ENCODE measurements at places on chromosomes 5 and 9. TPM values are rescaled to one million over a fixed set of nuclear protein-coding genes. Genes with fewer than 3 reads are reported as not detected.

Gene REXO4
- total RNA-seq: 21.6 TPM

Gene PCDHB9
- 4.6 TPM for total RNA-seq

Gene NEUROG1
- not detected for total RNA-seq

Gene SHC3
- 2.9 TPM for total RNA-seq

Gene SLC6A3
- not detected for total RNA-seq

Gene DDX46
- 32.3 TPM for total RNA-seq

Gene TMEM215
- 18.6 TPM for total RNA-seq

Gene TICAM2
- total RNA-seq: 2.1 TPM

Gene ELP1
- 21.8 TPM for total RNA-seq

Gene SMC5
- total RNA-seq: 49.5 TPM

Gene ACOT12
- 1.7 TPM for total RNA-seq

Gene NUP214
- total RNA-seq: 79.5 TPM

Gene GALNT12
- 6.0 TPM for total RNA-seq

Gene SLC23A1
- total RNA-seq: not detected

Gene ISCA1
- 29.7 TPM for total RNA-seq

Gene FAM151B
- 4.4 TPM for total RNA-seq

Gene APBA1
- total RNA-seq: 8.4 TPM

Gene ECSCR
- total RNA-seq: 41.0 TPM

Gene LHX2
- not detected for total RNA-seq

Gene MACIR
- total RNA-seq: 24.1 TPM

Gene HACD4
- total RNA-seq: 3.6 TPM

Gene GABRA1
- not detected for total RNA-seq

Gene SMIM33
- not detected for total RNA-seq

Gene HTR1A
- not detected for total RNA-seq

Gene SPATA6L
- total RNA-seq: 5.4 TPM

Gene SPATA9
- not detected for total RNA-seq

Gene DDX4
- 0.21 TPM for total RNA-seq

Gene ZNF474
- not detected for total RNA-seq

Gene DPM2
- 15.1 TPM for total RNA-seq

Gene C9orf153
- total RNA-seq: 2.9 TPM

Gene UBAP1
- 39.3 TPM for total RNA-seq

Gene TLX3
- not detected for total RNA-seq

Gene LCN12
- 5.4 TPM for total RNA-seq

Gene GHR
- 39.3 TPM for total RNA-seq

Gene IL4
- not detected for total RNA-seq

Gene DRD1
- 0.21 TPM for total RNA-seq

Gene PCDHB13
- total RNA-seq: 8.7 TPM

Gene CAMK4
- total RNA-seq: 1.2 TPM

Gene TLN1
- 364 TPM for total RNA-seq

Gene PCDHB16
- 12.7 TPM for total RNA-seq

Gene GFI1B
- not detected for total RNA-seq

Gene SLC4A9
- total RNA-seq: not detected

Gene STPG3
- total RNA-seq: not detected

Gene PCDHA2
- total RNA-seq: not detected

Gene FXN
- 7.3 TPM for total RNA-seq

Gene FYB1
- 8.4 TPM for total RNA-seq

Gene HRH2
- total RNA-seq: 2.4 TPM

Gene IFNA13
- not detected for total RNA-seq

Gene SPZ1
- not detected for total RNA-seq

Gene SVEP1
- 53.8 TPM for total RNA-seq

Gene WDR31
- total RNA-seq: 1.3 TPM

Gene ANKRD55
- total RNA-seq: not detected

Gene LVRN
- 12.9 TPM for total RNA-seq

Gene GLRA1
- total RNA-seq: not detected

Gene LEAP2
- 3.1 TPM for total RNA-seq

Gene GRIA1
- total RNA-seq: 2.1 TPM

Gene PCA3
- not detected for total RNA-seq

Gene C9
- not detected for total RNA-seq

Gene GARIN3
- not detected for total RNA-seq

Gene GNAQ
- total RNA-seq: 50.3 TPM

Data from tibial nerve (tissue), 4 donors.